ENCODE measurements at places on chromosomes 16 and 17.

GRCh38 chr16:4661661-4662060 is 31.7 kb upstream of the NUDT16L1 start:
- DNase-seq = no peak

- DNase-seq = no peak
Measured at GRCh38 chr17:60445144-60445543, 22.9 kb downstream of the CHCT1 start.

DNA sequence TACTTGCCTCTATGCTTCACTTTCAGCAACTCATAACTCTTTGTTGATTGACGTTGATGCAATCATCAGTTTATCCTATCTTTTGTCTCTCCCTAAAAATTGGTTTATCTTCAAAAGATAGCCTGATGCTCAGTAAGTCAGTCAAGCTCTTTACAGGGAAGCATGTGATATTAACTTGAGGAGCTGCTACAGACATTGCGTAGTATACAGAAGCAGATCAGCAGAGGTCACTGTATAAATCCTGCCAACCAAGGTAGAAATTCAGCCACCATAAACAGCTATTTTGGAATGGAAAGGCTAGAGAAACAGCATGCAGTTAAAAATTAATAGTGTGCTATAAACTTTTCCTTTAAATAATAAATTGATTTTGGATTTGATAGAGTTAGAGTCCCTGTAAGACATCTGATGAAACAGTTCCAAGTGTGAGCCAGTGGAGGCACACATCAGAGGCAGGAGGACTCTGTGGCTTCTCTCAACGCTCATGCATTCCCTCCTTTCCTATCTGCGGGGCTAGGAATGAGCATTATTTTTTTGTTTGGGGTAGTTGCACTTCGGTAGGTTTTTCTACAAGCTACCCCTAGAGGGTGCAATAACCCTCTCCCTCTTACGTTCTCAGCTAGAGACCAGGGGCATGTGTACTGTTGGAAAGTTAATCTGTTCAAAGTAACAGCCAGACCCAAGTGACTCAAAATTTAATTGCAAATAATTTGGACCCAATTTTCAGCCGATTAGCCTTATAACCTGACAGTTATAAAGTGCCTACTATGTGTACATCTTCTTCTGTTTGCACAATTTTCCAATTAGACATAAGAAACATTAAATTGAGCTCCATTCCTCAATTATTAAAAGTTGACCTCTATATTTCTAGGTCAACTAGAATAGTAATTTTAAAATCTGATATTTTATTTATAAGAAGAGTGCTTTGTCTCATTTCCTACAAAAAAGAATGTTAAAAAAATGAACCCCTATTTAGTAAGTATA is 647.7 kb upstream of the SOX9 start:
- peak; percentile 52 for DNase-seq

- DNase-seq = no peak
Measured at GRCh38 chr17:65197201-65197600, 60.0 kb downstream of the RGS9 start.

DNA sequence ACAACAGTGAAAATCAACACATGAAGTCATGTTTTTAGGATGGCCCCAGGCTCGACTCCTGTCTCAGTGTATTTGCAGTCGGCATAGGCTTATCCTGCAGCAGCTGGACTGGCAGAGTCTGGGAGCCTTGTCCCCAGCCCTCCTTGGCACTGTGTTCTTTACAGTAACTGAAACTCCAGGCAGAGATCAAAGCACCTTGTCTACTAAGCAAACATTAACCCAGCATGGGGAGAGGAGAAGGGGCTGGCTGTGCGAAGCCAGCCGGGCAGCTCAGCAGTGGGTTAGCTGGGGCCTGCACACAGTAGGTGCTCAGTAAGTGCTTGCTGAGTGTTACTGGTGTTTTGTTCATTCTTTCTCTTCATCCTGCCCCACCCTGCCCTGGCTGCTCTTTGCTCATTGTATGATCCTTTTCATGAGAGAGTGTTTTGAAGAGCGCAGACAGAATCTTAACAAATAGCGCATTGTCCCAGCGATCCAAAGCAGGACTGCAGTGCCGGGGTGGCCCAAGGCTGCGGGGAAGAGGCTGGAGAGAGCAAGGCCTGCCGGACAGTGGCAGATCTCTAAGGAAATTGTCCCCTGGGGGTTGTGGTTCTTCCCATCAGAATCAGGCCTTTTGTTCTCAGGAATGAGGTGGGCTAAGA is 23.5 kb upstream of the ITGB4 start:
- no peak for DNase-seq

DNA sequence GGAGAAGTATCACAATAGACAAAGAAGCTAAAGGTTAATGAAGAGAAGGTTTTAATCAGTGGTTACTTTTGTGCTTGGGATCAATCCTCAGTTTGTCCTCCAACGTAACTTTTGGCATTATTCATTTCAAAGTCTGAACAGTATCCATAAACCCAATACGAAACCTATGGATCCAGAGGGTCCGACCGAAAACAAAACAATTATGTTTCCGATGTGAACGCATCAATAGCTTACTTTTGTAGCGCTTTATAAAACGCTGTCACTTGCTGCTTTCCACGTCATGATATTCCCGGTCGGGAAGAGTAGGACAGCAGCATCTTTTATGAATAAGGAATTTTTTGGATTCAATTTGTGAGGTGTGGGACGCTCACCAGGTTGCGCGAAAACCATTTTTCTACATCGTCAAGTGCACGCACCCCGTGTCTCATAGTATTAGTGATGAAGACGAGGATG is 383.8 kb downstream of the ZFHX3 start:
- DNase-seq = no peak
